ENCODE measurements at places on chromosomes 7 and 10.
A peak's percentile ranks its signal among the peaks of the same experiment; 100 is the strongest.

GRCh38 chr7:82567356-82567755, 123.8 kb upstream of the CACNA2D1 start:
- no peak for DNase-seq

DNA sequence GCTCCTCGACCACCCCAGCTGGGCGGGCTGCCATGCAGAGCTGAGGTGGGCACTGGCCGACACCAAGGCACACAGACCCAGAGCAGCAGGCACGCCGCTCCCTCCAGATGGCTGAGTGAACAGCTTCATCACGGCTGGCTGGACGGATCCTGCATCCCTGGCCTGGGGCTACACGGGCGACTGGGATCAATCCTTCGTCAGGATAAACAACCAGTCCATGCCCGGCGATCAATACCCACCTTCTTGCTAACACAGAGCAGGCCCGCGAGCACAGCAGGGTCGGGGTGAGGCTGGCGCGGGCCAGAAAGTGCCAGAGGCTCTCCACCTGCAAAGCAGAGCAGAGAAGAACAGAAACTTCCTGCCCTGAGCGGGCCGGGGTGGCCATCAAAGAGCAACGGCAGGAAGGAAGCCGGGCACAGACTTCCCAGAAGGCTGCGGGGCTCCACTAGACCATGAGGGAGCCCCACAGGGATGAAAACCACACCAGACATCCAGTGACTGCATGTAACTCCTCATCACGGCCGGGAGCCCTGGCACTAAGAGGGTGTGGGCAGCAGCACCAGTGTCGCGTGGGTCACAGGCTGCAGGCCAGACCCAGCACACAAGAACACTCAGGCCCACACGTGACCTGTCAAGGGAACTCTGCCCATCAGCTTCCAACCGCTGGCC, 166.4 kb downstream of the MAD1L1 start:
- no peak for DNase-seq

DNA sequence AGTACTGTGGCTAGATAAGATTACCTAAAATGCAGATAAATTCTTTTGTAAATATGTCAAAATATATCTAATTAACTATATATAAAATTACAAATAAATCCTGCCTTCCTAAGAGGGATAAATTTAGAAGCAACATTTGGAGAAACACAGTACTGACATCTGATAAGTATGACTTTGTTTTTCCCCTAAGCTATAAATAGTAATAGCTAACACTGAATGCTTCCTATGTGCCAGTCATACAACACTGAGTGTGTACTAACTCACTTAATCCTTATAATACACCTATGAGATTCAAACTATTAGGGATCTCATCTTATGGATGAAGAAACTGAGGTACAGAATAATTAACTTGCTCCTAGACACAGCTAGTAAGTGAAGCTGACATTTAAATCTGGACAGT, 733.4 kb downstream of the MAGI2 start:
- no peak for DNase-seq

- DNase-seq: no peak
These were observed 134.3 kb upstream of the TNRC18 start for GRCh38 chr7:5557920-5558401.

GRCh38 chr10:74624501-74624900, 201.9 kb upstream of the KAT6B start:
- DNase-seq: no peak

DNA sequence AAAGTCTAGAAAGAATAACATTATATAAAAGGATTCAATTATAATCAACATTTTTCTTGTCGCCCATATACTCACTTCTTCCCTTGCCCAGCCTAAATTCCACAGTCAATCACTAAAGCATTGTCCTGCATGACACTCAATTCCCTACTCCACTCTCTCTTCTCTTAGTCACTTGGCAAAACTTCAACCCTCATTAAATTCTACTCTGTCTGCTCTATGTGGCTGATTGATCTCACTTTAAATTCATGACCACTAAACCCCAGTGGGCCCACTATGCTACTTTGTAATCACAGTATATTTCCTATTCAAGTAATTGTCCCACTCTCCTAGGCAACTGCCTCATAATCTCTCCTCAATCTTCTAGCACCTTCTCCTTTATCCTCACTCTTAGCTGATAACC, 54.1 kb downstream of the MTERF1 start:
- DNase-seq: no peak

DNA sequence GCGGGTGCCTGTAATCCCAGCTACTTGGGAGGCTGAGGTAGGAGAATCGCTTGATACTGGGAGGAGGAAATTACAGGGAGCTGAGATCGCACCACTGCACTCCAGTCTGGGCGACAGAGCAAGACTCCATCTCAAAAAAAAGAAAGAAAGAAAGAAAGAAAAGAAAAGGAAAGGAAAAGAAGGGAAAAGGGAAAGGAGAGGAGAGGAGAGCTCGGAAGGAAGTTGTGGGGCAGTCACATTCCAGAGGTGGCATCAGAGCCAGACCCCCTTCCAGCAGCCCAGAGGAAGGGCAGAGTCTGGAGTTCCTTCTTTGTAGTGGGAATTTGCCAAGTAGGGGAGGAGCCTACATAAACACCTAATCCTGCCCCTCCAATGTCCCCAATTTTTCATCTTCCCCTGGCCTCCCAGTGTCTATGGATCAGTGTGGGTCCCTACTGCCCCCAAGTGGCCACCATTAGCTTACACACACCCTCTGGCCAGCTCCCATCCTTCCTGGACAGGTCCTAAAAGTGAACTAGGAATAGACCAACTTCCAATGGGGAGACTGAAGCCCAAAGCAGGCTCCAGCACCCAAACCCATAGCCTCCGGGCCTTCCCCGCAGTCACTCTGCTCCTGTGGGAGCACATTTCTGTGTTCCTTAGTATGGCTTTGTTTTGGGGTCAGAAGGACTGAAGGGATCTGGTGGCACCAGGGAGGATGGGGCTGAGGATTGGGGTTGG, 39.6 kb upstream of the HSPB1 start:
- DNase-seq: peak; percentile 66

- DNase-seq: no peak
These were observed 320.0 kb downstream of the ZNF716 start for GRCh38 chr7:57769958-57770357.

- peak; percentile 44 for DNase-seq
These were observed 14.9 kb downstream of the HOXA1 start for GRCh38 chr7:27080844-27081436.

GRCh38 chr7:27917774-27918314, 177.9 kb downstream of the TAX1BP1 start:
- peak; percentile 69 for DNase-seq

DNA sequence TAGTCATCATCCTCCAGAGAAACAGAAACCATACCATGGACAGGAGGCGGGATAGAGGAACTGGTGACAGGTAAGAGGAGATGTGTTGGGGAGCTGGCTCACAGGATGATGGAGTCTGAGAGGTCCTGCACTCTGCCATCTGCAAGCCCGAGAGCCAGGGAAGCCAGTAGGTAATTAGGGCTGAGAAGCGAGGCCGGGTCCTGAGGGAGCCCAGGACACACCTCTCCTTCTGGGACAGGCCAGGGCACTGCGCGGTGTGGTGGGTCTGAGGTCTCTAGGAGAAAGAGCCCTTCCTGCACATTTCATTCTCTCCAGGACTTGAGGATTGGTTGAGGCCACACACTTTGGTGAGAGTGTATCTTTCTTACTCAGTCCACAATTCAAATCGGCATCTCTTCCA, 415.5 kb downstream of the GLRX3 start:
- no peak for DNase-seq

DNA sequence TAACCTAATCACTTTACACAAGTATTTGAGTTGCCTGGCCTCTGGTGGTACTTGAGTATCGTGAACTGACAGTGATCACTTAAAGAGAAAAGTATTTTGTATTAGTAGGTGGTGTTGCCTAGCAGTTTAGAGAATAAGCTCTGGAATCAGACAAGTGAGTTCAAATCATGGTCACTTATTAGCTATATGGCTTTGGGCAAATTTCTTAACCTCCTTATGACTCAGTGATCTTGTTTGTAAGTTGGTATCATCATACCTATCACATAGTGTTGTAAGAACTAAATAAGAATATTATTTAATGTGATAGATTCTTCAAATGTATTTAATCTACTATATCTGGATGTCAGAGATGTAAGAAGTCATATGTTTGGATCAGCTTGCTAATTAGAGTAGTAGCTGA, 163.8 kb downstream of the RNF133 start:
- no peak for DNase-seq

GRCh38 chr7:112400141-112400540, 50.1 kb upstream of the IFRD1 start:
- no peak for DNase-seq

- no peak for DNase-seq
These were observed 339.6 kb upstream of the VWC2 start for GRCh38 chr7:49433794-49434193.

DNA sequence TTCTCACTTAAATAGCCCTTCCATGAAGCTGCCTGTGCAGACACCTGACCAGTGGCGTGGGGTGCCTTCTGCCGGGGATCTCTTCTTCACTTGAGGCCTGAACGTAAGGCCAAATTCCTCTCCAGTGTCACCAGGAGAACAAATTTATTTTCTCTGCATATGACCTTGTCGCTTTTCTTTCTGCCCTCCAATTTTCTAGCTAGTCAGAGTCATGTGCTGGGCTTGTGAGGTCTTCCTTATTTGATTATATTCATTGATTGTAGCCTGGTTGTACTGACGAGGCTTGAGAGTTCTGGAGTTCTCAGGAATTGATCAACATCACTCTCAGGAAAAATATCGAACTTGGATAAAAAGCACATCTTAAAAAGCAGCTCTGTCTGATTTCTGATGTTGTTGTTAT, 255.7 kb downstream of the BUB3 start:
- no peak for DNase-seq

DNA sequence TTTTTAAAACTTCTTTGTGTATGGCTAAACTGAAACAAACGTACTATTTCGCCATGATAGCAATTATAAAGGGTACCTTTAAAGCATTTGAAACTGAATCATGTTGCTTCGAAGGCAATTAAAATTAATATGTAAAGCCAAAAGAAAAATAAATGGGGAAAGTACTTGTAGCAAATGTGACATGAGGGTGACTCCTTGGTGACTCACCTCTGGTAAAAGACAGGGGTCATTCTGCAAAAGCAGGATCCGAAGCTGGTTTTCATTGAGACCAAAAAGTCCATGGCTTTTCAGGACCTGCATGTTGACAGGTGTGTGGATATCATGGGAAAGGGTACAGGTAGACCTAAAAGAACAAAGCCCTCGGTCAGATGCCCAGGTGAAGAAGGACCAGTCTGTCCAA, 1.5 kb downstream of the ZC3HAV1L start:
- no peak for DNase-seq

- no peak for DNase-seq
These were observed 59.7 kb downstream of the ZNF467 start for GRCh38 chr7:149713731-149714068.
